C1 segment of cervical spinal cord (tissue), 14 donors: ENCODE measurements at places on chromosomes 1 and 21.

GRCh38 chr1:12196641-12197482 lies 30.1 kb downstream of the TNFRSF1B start:
- no peak for DNase-seq

- DNase-seq = no peak
These were observed 238.2 kb downstream of the NRIP1 start for GRCh38 chr21:14826630-14827029.

- no peak for DNase-seq
These were observed 39.4 kb upstream of the PPIH start for GRCh38 chr1:42618866-42619265.

DNA sequence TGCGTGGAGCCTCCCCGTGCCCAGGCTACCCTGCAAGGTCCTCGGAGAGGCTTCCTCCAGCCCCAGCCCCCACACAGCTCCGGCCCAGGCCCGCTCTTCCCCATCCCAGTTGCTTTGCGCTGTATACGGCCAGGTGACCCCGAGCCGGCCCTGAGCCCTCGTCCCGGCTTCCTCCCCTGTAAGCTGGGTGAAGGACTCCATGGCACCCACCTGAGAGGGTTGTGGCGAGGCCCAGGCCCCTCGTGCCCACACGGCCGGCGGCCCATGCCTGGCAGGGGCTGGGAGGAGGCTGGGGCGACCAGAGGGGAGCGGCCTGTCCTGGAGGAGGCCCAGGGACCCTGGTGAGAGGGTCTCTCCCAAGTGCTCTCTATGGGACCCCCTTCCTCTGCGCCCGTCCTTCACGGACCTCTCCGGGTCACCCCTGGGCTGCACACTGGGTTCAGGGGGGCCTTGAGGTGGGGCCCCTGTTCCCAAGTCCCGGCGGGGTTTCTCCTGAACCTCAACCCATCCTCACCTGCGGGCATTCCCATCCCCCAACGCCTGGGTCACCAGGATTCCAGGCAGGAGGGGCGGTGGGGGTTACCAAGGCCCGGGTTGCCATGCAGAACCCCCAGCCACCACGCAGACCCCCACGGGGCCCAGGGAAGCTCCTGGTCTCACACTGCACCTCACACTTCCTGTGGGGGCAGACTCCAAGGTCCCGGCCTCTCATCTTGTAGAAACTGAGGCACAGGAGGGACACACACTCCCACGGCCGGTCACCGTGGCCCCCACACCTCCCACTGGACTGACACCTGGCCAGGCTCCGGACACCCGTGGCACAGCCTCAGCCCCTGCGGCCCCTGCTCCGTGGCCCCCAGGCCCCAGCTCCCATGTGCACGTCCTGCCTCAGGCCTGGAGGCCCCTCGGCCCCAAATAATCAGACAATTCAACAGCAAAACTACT lies 25.2 kb downstream of the COL6A1 start:
- DNase-seq = no peak

DNA sequence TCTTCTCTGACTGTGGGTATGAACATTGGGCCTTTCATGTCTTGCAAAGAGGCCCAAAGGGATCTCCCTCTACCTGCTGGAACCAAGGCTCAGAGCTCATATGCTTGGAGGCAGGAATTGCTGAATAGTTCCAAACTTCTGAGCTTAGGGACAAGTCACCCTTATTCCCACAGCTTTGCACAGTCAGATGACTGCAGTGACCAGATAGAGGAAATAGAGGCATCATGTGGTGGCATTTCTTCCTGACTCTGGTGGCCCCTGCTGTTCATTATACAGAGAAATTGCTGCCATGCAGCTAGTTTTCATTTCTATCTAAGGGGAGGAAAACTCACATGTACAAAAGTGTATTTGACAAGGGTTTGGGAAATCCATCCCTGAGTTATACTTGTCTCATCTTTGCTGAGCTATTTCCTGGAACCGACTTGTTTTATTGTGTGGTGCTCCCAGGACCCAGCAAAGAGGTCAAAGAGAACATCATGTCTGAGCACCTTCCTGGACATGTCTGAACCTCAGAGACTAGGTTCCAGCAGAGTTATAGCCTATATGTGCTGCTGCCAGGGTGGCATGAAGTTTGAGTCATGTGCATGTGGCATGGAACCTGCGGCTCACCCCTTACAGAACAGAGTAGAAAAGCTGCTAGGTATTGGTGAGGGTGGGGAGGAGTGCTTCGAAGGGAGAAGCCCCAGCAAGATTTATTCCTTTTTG lies 131.2 kb downstream of the PIK3R3 start:
- no peak for DNase-seq
